ENCODE measurements at places on chromosomes 12 and 14. TPM values are rescaled to one million over a fixed set of nuclear protein-coding genes. Genes with fewer than 3 reads are reported as not detected.

DNA sequence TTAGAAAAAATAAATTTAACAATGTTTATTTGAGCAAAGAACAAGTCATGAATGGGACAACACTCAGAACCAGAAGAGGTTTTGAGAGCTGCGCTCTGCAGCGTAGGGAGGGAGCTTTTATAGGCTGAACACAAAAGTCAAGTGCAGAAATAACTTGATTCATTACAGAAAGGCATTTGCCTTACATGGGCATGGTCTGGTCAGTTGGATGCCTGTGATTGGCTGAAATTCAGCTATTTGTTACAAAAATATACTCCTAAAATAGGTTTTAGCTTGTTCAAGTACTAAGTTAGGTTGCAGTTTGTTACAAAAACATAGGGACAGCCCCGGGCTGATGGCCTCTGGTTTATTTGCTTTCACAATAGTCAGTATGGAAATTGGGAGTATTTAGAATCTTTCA is 118.0 kb downstream of the NUAK1 start:
- DNase-seq = no peak

GRCh38 chr14:38044710-38045109 is 163.0 kb upstream of the SSTR1 start:
- DNase-seq = no peak

DNA sequence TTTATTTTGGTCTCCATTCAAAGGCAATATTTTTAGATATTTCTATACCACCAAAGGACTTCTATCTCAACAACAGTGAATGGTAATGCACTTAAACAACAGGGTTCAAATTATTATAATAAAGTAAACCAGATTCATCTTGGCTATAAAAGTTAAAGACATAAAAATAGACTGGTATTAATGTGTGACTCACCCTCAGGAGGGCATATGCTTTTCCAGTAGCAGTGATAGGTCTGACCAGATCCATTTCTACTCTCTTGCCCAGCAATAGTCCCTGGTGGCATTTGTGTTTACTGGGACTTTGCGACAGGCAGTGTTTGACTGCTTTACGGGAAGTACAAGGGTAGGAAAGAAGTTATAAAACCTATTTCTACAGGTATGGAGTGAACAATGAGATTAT is 353.2 kb upstream of the ATP2B1 start:
- DNase-seq = no peak

DNA sequence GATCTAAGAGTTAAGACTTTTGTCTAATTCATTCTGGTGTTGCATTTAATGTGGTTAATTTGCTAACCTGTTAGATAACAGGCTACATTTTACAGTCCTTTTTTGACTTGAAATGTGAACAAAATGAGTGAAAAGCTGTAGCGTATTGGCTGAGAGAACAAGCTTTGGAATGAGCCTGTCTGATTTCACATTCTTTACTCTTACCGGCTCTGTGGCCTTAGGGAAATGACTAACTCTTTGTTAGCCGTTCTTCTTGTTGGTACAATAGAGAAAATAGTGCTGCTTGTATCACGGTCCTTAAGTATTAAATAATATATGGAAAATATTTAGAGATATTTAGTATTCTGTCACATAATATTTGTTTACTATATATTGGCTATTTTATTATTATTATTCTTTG is 1.9 kb downstream of the MNAT1 start:
- DNase-seq = no peak

GRCh38 chr12:24134092-24134491 is 184.6 kb upstream of the SOX5 start:
- no peak for DNase-seq

DNA sequence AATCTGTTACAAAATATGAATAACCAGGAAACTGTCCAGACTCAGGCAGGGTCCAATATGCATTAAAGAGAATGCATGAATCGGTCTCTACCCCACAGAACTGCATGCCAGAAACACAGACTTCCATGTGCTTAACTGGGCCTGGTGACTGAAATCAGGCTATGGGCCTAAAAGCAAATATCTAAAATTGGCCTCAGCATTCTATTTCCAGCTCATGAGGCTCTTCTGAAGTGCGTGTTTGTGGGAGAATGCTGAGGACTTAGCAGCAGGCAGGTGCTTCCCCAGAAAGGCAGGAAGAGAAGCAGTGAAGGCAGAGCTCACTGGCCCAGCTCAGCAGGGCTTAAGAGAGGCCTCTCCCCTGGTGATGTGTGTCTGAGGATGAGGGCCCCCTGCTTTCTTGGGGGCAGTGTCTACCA is 48.5 kb downstream of the ADGRD1 start:
- no peak for DNase-seq

DNA sequence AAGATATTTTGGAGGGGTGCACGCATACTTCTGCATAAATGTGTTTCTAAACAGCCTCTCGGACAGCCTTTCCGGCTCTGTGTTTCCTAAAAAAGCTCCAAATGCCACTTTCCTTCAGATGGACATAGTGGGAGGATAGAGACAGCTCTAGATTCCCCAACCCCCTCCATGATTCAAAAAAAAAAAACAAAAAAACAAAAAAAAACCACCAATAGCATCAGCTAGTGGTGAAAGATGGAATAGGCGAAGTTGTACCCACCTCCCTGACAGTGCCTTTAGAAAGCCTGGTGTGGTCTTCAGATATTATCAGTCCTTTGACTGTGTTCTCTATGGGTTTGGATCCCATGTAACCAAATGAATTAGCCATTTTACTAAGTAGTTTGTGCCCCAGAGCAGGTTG is 94.1 kb downstream of the PHETA1 start:
- no peak for DNase-seq

- DNase-seq = no peak
Measured at GRCh38 chr12:66304296-66304900, 2.1 kb downstream of the HELB start.

GRCh38 chr12:92065639-92066038 is 80.0 kb downstream of the BTG1 start:
- DNase-seq = no peak

Gene FOXA1
- 0.35 TPM for total RNA-seq

Gene STAC3
- 2.2 TPM for total RNA-seq

Gene KLRC1
- 0.86 TPM for total RNA-seq

Gene CDCA3
- total RNA-seq = 1.7 TPM

Gene PAPOLA
- 161 TPM for total RNA-seq

Gene PLA2G1B
- 1.1 TPM for total RNA-seq

Gene PTPRO
- total RNA-seq = not detected

Data from activated T-cell treated with anti-CD3 and anti-CD28 coated beads, Interleukin-2, amount 50 U/mL, for 4 hours (primary cell).